Stomach (tissue), 19 donors: ENCODE measurements at places on chromosomes 13 and 19. TPM values are rescaled to one million over a fixed set of nuclear protein-coding genes. Genes with fewer than 3 reads are reported as not detected.

Gene TBXA2R
- not detected for total RNA-seq

Gene PALM3
- 12.2 TPM for total RNA-seq

Gene PEAK3
- 1.4 TPM for total RNA-seq

Gene SIGLECL1
- not detected for total RNA-seq

Gene ZNF382
- 0.29 TPM for total RNA-seq

Gene CNN1
- 570 TPM for total RNA-seq

Gene HCN2
- total RNA-seq: not detected

GRCh38 chr19:3590991-3591659, 5.8 kb downstream of the GIPC3 start:
- peaks cover 6% of the 10 kb centered on the region for H3K36me3 ChIP-seq
- peaks cover 5% of the 10 kb centered on the region for H3K27me3 ChIP-seq
- no peak overlapping the region for H3K27ac ChIP-seq
- H3K4me1 ChIP-seq: peaks cover 11% of the 10 kb centered on the region
- DNase-seq: no peak

DNA sequence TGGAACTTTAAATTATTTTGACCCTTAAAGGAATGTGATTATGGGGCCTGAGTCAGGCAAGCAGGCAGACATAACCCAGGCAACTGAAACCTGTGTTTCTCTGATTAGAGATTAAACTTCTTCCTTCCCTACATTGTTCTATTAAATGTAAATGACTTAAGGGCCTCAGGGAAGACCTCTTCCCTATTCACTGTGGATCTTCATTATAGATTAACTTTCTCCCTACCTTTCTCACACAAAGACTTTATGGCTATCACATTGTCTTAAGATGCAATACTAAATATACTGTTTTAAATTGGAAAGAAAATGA, 8.8 kb upstream of the METTL21C start:
- H3K27ac ChIP-seq: no peak overlapping the region
- H3K36me3 ChIP-seq: no peaks in the 10 kb centered on the region
- no peaks in the 10 kb centered on the region for H3K27me3 ChIP-seq
- H3K4me3 ChIP-seq: no peak overlapping the region
- no peaks in the 10 kb centered on the region for H3K4me1 ChIP-seq
- DNase-seq: no peak

GRCh38 chr13:43434191-43434590, 352.6 kb downstream of the ENOX1 start:
- no peak for DNase-seq
- no peaks in the 10 kb centered on the region for H3K27me3 ChIP-seq
- no peaks in the 10 kb centered on the region for H3K4me1 ChIP-seq

GRCh38 chr19:40687525-40688016, 2.9 kb downstream of the NUMBL start:
- peak; percentile 75 for DNase-seq
- H3K36me3 ChIP-seq: peaks cover 55% of the 10 kb centered on the region
- H3K27me3 ChIP-seq: no peaks in the 10 kb centered on the region
- H3K4me1 ChIP-seq: peaks cover 54% of the 10 kb centered on the region
- peak overlapping the region; percentile 53 for H3K27ac ChIP-seq
- H3K4me3 ChIP-seq: no peak overlapping the region

DNA sequence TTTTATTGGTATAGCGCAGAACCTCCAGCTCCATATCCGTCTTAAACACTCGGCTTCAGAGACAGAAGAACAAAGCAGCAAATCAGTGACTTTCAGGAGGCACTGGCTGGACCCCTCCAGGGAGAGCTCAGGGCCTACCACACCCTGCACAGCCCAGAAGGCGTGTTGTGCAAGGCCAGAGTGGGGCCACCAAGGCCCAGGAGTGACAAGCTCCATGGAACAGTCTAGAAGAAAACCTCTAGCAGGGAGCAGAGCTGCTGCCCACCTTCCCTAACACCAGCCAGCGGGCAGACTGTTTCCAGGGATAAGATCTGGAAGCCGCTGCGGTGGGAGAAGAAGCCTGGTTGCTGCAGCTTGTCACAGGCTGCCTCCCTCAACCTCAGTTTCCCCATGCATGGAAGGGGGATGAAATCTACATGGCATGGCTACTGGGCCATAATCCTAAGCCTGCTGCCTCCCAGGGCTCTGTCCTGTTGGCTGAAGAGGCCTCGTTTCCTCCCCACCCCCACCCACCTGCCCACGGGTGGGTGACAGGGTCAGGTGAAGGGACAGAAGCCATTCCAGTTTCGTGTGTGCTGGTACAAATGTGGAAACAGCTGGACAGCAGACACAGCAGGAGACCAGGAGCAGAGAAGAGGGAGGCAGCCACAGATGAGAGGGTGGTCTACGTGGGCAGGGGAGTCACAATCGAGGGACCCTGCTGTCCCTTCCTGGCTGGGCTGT, 57.4 kb downstream of the PEPD start:
- no peak overlapping the region for H3K27ac ChIP-seq
- no peak overlapping the region for H3K4me3 ChIP-seq
- H3K27me3 ChIP-seq: no peaks in the 10 kb centered on the region
- H3K36me3 ChIP-seq: peaks cover 44% of the 10 kb centered on the region
- no peak for DNase-seq

- no peaks in the 10 kb centered on the region for H3K4me1 ChIP-seq
- H3K27me3 ChIP-seq: no peaks in the 10 kb centered on the region
- no peak overlapping the region for H3K27ac ChIP-seq
- no peaks in the 10 kb centered on the region for H3K36me3 ChIP-seq
- DNase-seq: no peak
Observed at GRCh38 chr13:95726876-95727275, 49.9 kb downstream of the DNAJC3 start.

- peak; percentile 88 for DNase-seq
- H3K27me3 ChIP-seq: no peaks in the 10 kb centered on the region
- peaks cover 39% of the 10 kb centered on the region for H3K4me1 ChIP-seq
- H3K27ac ChIP-seq: peak overlapping the region; percentile 79
- no peak overlapping the region for H3K4me3 ChIP-seq
Observed at GRCh38 chr19:6223461-6224307, 56.1 kb downstream of the MLLT1 start.

- peaks cover 12% of the 10 kb centered on the region for H3K4me1 ChIP-seq
- no peaks in the 10 kb centered on the region for H3K27me3 ChIP-seq
- no peaks in the 10 kb centered on the region for H3K36me3 ChIP-seq
- no peak overlapping the region for H3K27ac ChIP-seq
Observed at GRCh38 chr19:38413416-38413815, 10.5 kb downstream of the FAM98C start.

GRCh38 chr13:48858122-48858902, 117.4 kb upstream of the FNDC3A start:
- no peaks in the 10 kb centered on the region for H3K36me3 ChIP-seq
- no peak overlapping the region for H3K4me3 ChIP-seq
- no peaks in the 10 kb centered on the region for H3K4me1 ChIP-seq
- peak; percentile 43 for DNase-seq
- no peaks in the 10 kb centered on the region for H3K27me3 ChIP-seq

GRCh38 chr13:41613471-41613870, 156.1 kb downstream of the RGCC start:
- H3K4me1 ChIP-seq: peaks cover 15% of the 10 kb centered on the region
- H3K36me3 ChIP-seq: peaks cover 6% of the 10 kb centered on the region
- no peaks in the 10 kb centered on the region for H3K27me3 ChIP-seq

- no peak overlapping the region for H3K27ac ChIP-seq
- peaks cover 10% of the 10 kb centered on the region for H3K36me3 ChIP-seq
- DNase-seq: no peak
Observed at GRCh38 chr19:50051964-50052363, 26.2 kb downstream of the ZNF473 start.
